Neural crest cell (in vitro differentiated cells): ENCODE measurements at places on chromosomes 4 and X. TPM values are rescaled to one million over a fixed set of nuclear protein-coding genes. Genes with fewer than 3 reads are reported as not detected.

GRCh38 chrX:47500554-47500953 is 17.5 kb upstream of the ZNF41 start:
- no peak overlapping the region for H3K4me3 ChIP-seq
- peaks cover 2% of the 10 kb centered on the region for H3K36me3 ChIP-seq
- H3K27ac ChIP-seq = no peak overlapping the region

- DNase-seq = no peak
- H3K27me3 ChIP-seq = no peaks in the 10 kb centered on the region
- H3K27ac ChIP-seq = no peak overlapping the region
These were observed 1879.4 kb upstream of the TENM3 start for GRCh38 chr4:180363815-180364214.

DNA sequence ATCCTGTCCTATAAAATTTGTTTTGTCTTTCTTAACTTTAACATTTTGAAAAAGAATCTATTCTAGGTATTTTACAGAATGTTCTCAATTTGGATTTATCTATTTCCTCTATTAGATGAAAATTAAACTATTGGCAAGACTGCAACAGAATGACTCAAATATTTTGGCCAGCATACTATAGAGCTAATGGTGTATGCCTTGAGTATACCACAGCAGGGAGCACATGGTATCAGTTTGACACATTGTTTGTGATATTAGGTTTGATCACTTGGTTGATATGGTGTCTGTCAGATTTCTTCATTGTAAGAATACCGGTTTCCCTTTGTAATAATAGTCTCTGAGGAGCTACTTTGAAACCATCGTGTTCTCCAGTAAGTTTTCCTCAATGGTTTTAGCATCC is 87.8 kb upstream of the NPNT start:
- no peaks in the 10 kb centered on the region for H3K36me3 ChIP-seq
- no peaks in the 10 kb centered on the region for H3K4me1 ChIP-seq
- DNase-seq = no peak
- no peak overlapping the region for H3K4me3 ChIP-seq
- H3K27me3 ChIP-seq = no peaks in the 10 kb centered on the region

DNA sequence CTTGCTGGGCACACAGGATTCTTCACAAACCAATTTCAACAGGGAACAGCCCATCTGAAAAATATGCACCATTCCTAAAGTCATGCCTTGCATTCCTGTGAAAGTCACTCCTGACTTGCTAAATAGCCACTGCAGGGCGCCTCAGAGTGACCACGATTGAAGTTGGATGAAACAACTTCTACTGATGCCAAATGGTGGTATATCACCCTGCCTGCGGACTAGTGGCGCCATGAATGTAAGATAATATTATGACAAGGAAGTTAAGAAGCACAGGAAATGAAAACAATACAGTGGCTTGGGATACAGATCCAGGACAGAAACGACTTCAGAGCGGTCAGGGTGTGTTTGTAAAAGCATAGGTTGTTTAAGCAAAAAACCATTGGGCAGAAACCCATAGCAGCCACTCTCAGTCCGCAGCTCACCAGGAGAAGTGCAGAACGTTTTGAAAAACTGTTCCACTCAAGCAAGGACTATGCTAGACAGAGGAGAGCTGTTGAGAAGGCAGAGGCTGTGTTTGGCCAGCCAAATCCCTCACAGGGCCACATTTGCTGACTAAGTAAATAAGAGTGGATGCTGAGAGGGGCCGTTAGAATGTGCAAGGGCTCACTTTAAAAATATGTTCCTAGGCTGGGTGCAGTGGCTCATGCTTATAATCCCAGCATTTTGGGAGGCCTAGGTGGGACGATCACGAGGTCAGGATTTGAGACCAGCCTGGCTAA is 250.4 kb downstream of the PTTG2 start:
- no peak for DNase-seq
- H3K27me3 ChIP-seq = no peaks in the 10 kb centered on the region
- H3K4me1 ChIP-seq = peaks cover 4% of the 10 kb centered on the region
- no peaks in the 10 kb centered on the region for H3K36me3 ChIP-seq

DNA sequence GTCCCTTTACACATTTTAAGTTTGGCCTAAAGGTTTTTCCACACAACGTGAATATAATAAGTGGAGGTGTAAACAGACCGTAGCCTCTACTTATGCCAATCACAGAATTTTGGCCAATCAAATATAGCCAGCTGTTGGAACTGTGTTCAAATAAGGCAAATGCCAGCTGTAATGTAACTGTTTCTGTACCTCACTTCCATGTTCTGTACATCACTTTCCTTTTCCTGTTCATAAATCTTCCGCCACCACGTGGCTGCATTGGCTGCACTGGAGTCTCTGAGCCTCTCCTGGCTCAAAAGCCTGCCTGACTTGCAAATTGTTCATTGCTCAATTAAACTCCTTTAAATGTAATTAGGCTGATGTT is 105.1 kb upstream of the SMIM31 start:
- no peak overlapping the region for H3K4me3 ChIP-seq
- H3K27ac ChIP-seq = peak overlapping the region; percentile 78
- DNase-seq = no peak
- no peaks in the 10 kb centered on the region for H3K36me3 ChIP-seq

DNA sequence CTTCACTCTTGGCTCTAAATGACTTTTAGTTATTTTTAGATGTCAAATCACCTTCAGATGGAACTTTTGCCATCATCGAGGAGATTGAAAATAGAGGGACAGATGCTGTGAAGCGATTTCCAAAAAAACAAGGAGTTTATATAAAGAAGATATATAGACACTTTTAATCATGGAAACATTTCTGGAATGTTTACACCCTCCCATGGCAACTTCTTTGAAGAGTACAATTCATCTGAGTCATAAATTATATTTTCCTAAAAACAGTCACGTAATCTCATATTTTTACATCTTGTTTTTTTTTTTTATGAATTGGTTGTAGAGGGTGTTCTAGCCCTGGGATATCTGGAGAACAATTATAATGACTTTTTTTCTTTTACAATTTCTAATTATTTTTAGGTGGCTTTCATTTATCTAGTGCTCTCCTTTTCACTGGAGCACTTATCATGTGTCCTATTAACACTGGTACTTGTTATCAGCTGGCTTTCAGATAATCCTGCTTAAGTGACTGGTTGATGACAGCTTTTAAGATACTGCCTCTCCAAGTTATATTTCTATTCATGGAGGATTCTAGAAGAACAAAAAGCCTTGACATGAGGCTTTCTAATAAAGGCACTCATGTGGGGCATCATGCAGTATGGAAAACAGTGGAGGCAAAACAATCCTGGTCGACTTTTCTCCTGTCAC is 24.9 kb downstream of the PCDH7 start:
- H3K4me3 ChIP-seq = no peak overlapping the region
- H3K27ac ChIP-seq = no peak overlapping the region
- no peaks in the 10 kb centered on the region for H3K27me3 ChIP-seq
- peaks cover 6% of the 10 kb centered on the region for H3K4me1 ChIP-seq
- DNase-seq = no peak

- H3K27ac ChIP-seq = no peak overlapping the region
- DNase-seq = no peak
- no peaks in the 10 kb centered on the region for H3K36me3 ChIP-seq
- no peaks in the 10 kb centered on the region for H3K27me3 ChIP-seq
- H3K4me3 ChIP-seq = no peak overlapping the region
These were observed 11.5 kb upstream of the TLR1 start for GRCh38 chr4:38815885-38816782.

DNA sequence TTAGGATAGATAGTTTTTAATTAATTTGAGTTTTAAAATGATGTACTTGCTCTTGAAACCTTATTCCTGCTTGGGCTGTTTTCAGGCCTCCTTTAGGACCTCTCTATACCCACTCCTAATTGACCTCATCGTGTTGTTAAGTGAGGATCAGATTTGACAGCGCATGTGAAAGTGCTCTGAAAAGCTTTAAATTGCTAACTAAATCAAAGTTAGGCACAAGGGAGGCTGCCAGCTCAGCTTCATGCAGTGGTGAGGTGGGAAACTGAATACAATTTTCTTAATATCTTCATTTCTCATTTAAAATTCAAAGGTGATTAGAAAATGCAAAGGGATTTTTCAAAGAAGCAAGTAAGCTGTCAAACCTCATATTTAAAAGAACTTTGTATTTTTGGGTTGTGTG is 20.0 kb downstream of the FHDC1 start:
- peaks cover 9% of the 10 kb centered on the region for H3K36me3 ChIP-seq
- H3K4me3 ChIP-seq = no peak overlapping the region

DNA sequence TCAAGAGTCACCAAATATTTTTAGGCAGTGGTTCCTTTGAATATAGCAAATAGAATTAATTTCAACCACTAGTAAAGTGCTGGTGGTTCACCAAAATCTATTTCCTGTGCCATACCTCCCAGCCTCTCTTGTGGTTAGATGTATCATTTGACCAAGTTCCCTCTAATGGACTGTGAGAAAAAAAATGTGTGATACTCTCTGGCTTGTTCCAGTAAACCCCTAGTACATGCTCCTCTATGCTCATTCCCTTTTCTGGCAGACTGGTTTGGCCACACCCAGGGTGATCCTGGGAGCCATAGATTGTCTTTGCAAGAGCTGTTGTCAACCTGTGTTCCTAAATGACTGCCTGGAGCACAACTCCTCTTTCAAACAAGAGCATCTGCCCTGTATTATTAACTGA is 109.5 kb downstream of the FRAS1 start:
- H3K27me3 ChIP-seq = no peaks in the 10 kb centered on the region
- peaks cover 5% of the 10 kb centered on the region for H3K4me1 ChIP-seq
- no peak overlapping the region for H3K27ac ChIP-seq

Gene ETDB
- not detected in 2 replicates for total RNA-seq

Gene NEIL3
- total RNA-seq = 18.2 and 20.6 TPM in 2 replicates

Gene CD38
- total RNA-seq = 0.05 and 0.11 TPM in 2 replicates

Gene FAM241A
- 0.07 and 0.09 TPM in 2 replicates for total RNA-seq

Gene MAGEA4
- not detected in 2 replicates for total RNA-seq

GRCh38 chr4:153257151-153257620 is 52.9 kb downstream of the TRIM2 start:
- no peak overlapping the region for H3K4me3 ChIP-seq
- H3K27me3 ChIP-seq = no peaks in the 10 kb centered on the region
- peaks cover 32% of the 10 kb centered on the region for H3K4me1 ChIP-seq
- H3K36me3 ChIP-seq = peaks cover 7% of the 10 kb centered on the region
